Tibial nerve (tissue), 4 donors: ENCODE measurements at places on chromosomes 12 and 14. TPM values are rescaled to one million over a fixed set of nuclear protein-coding genes. Genes with fewer than 3 reads are reported as not detected.

DNA sequence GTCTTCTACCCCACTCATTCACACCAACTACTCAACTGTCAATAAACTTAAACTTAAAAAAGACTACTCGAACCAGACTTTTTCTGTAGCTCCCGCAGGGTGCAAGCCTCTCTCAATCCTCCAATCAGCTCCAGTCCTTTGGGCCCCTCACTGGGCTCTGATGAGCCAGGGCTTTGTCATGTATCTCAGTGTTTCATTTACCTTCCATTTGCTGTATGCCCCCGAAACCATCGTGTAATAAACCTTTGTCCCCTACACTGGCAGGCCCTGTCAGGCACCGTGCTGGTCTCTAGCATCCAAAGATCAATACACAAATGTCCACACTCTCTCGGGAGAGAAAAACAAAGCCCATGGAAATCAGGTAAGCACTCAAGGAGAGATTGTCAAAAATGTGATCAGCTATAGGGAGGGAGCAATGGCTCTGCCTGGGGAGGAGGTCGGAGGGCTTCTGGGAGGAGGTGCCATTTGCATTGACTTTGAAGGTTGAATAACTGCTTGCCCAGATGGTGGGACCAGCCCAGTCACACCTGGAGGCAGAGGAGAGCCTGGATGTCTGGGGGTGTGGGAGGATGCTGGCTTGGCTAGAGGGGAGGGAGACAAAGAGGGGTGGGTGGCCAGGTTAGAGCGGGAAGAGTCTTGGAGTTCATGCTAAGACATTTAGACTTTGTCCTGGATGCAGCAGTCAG lies 42.1 kb upstream of the DICER1 start:
- DNase-seq, result no peak

GRCh38 chr12:2268471-2269286 lies 215.9 kb downstream of the CACNA1C start:
- no peak for DNase-seq

DNA sequence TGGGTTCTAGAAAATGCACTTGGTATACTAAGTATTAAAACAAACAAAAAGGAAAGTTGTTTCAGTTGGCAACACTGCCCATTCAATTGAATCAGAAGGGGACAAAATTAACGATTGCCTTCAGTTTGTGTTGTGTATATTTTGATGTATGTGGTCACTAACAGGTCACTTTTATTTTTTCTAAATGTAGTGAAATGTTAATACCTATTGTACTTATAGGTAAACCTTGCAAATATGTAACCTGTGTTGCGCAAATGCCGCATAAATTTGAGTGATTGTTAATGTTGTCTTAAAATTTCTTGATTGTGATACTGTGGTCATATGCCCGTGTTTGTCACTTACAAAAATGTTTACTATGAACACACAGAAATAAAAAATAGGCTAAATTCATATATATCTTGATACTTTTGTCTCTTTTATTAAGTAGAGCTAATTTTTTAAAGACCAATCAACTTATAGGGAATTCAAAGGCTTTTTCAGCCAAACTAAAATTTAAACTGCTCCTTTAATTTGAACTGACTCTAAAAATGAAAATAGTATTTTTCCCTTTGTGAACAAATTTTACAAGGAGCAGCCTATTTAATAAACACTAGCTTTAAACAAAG lies 2.8 kb downstream of the FOXG1 start:
- no peak for DNase-seq

- no peak for DNase-seq
These were observed 5.0 kb upstream of the NUBPL start for GRCh38 chr14:31556191-31556590.

DNA sequence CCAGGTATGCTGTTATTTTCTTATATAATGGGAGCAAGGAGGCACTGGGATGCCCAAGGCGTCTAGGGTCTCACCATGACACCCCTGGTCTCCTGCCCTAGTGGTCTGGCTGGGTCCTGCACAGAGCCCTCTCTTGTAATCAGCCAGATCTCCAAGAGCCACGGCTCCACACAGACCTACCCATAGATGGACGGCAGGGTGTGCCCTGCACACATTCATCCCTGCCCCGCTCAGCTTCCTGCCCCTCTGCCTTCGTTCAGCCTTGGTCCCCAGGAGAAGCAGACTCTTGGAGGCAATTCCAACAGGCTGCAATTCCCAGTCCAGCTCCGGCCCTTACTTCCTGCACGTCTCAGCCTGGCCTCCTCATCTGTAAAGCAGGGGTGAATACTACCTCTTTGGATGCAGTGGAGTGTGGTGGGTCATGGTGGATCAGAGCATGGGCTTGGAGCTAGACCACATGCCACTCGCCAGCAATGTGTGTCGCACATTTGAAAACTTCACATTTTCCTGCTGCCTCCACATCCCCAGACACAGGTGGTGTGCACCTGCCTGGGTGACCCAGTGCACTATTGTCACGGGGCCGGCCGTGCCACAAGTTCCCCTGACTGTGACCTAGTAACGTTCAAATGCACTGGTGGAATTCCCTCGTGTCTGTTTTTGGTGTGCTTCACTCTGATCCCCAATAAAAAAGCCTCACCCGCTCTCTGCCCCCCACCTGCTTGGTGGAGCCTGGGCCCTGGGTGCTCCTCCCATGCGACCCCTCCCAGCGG lies 171.1 kb upstream of the PRMT8 start:
- no peak for DNase-seq

DNA sequence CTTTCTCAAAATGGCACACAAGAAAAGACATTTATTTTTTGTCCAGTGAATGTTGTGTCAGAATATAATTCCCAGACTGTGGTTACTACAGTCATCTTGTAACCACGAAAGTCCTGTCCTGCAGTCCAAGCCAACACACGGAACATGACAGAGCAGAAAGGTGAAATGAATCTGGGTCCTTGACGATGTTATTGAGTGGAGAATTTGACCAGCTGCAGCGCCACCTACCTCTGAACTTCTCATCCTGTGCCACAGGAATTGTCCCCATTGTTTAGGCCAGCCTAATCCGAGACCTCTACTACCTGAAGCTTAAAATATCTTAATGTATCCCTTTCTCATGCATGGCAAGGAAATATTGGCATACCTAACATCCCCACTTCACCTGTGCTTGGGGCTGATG lies 64.1 kb upstream of the OTX2 start:
- no peak for DNase-seq

DNA sequence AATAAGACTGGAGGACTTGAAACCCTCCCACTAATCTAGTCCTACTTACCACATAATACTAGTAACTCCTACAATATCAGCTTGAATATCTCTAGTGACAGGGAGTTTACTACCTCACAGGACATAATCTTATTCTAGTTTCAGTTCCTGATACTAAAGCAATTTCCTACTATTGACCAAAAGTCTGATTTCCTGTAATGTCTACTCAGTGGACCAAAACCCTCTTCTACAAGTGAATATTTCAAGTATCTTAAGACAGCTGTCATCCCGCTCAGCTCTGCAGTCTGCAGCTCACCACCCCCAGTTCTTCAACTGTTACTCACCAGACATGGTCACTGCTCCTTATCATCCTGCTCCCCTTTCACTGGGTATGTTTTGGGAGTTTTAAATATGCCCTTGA lies 70.8 kb upstream of the TMCC3 start:
- no peak for DNase-seq

DNA sequence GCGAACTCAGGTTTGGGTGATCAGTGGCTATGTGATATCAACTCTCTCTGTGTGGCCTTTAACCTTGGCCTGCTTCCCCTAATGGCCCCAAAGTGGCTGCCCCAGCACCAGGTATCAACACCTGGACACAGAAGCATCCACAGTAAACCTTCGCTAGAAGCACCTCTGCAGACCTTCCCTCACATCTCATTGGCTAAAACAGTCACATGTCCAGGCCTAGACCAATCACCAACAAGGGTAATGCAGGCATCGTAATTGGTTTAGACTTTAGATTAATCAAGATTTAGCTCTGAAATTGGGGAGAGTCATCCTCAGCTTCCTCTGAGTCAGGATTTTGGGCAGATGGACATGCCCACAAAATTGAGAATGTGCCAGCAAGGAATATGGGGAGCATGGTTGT lies 92.5 kb upstream of the MYL2 start:
- no peak for DNase-seq

DNA sequence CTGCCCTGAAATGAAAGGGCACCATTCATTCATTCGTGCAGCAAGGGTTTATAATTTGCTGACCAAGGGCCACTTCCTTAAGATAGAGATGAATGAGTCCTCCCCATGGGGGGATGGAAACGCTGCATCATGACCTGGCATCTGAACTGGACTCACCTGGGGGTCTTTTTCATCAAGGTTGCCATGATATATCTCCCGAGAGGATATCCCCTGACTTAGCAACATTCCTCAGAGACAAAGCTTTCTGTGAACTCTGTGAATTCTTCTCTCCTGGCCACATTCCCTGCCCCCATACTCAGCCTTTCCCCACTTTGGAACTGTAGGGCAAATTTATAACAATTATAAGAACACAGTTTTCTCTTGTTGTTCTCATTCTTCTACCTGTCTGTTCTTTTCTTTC lies 30.8 kb downstream of the SRRM4 start:
- no peak for DNase-seq

DNA sequence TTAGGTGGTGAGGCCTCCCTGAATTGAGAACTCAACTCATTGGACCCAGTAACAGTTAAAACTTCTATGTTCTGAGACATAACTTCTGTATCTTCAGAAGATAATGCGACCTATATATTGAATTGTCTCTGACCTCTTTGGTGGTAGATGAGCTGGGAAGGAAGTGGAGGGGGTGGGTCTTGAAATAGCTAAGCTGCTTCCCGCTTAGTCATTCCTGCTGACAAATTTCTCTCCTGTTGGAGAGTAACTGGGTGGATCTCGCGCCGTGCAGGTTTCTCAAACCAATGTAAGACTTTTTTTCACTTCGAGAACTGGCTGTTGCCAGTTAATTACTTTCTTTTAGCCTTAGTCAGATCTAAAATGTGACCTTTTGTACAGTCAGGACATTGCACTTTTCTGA lies 100.8 kb downstream of the PPHLN1 start:
- no peak for DNase-seq

Gene PDZRN4
- 176 TPM for total RNA-seq

Gene LTBP2
- total RNA-seq, result 67.1 TPM

Gene DHRS2
- total RNA-seq, result not detected

Gene ANO4
- total RNA-seq, result 0.63 TPM

Gene SLC35E3
- total RNA-seq, result 2.9 TPM
